ENCODE measurements at places on chromosomes 6 and 20. TPM values are rescaled to one million over a fixed set of nuclear protein-coding genes. Genes with fewer than 3 reads are reported as not detected.

DNA sequence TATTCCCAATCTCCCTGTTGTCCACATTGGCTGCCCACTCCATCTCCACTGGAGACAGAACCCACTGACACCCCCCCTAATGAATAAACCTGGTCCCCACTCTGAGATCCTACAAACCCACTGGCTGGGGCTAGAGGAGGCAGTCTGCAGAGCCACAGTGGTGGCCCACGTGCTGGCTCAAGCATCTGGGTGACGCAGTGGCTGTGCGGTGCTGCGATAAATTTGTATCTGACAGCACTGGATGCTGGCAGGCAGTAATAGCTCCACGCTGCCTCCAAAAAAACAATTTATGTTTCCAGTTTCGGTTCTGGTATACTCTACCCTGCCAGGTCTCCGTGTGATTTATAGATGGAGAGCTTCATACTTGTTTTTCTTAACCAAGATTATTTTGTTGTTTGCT is 87.1 kb upstream of the SYNDIG1 start:
- DNase-seq = no peak
- H3K27ac ChIP-seq = no peak overlapping the region
- H3K27me3 ChIP-seq = peaks cover 7% of the 10 kb centered on the region
- H3K4me3 ChIP-seq = no peak overlapping the region
- H3K4me1 ChIP-seq = peaks cover 11% of the 10 kb centered on the region
- no peaks in the 10 kb centered on the region for H3K36me3 ChIP-seq

DNA sequence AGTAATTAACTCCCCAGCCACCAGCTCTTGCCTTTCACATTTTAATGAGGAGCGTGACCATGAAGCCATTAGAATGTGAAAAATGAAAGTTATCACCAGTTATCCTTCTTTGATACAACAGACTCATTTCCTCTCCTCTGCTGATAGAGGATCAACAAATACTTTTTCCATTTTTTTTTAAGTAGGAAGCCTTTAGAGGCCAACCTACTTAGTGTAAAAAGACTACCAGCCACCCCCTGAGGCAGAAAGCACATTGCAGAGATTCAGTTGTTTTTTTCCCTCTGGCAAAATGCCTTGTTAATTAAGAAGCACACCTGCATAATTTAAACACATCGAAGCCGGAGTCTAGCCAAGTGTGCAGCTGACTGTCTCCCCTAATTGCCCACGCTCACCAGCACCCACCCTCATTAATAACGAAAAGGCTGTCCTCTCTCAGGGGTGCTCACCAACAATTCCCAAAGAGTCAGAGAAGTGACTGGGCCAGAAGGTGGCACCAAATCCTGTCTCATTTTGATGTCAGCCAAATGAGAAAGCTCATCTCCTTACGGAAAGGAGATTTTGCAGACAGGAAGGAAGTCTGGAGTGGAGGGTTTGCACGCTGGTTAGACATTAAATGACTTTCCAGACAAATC is 60.9 kb upstream of the MC3R start:
- no peak overlapping the region for H3K27ac ChIP-seq
- no peak overlapping the region for H3K4me3 ChIP-seq
- no peaks in the 10 kb centered on the region for H3K27me3 ChIP-seq
- H3K4me1 ChIP-seq = no peaks in the 10 kb centered on the region
- H3K36me3 ChIP-seq = no peaks in the 10 kb centered on the region
- DNase-seq = no peak

- DNase-seq = no peak
- no peaks in the 10 kb centered on the region for H3K27me3 ChIP-seq
- H3K27ac ChIP-seq = peak overlapping the region; percentile 90
- peaks cover 6% of the 10 kb centered on the region for H3K4me1 ChIP-seq
- no peaks in the 10 kb centered on the region for H3K36me3 ChIP-seq
- H3K4me3 ChIP-seq = peak overlapping the region; percentile 81
These were observed 659 bp downstream of the CEP85L start for GRCh38 chr6:118650582-118651281.

DNA sequence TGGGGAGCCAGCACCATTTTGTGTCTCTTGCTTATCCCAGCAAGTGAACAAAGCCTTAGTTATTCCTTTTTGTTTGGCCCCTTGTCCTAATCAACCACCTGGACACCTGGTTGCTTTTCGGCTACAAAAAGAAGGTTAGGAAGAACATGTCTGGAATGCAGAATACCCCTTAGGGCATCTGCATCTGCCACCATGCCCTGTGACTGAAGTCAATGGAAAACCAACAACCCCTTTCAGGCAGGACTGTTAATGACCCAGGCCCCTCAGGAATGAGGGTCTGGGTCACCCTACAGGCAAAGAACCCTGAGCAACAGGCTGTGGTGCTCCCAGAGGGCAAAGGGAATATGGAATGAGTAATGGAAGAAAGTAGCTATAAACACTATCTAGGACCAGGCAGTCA is 78.5 kb downstream of the PDE10A start:
- no peaks in the 10 kb centered on the region for H3K4me1 ChIP-seq
- H3K27me3 ChIP-seq = no peaks in the 10 kb centered on the region
- H3K36me3 ChIP-seq = no peaks in the 10 kb centered on the region
- DNase-seq = no peak
- H3K27ac ChIP-seq = no peak overlapping the region
- H3K4me3 ChIP-seq = no peak overlapping the region

- H3K27ac ChIP-seq = no peak overlapping the region
- no peaks in the 10 kb centered on the region for H3K36me3 ChIP-seq
- no peak overlapping the region for H3K4me3 ChIP-seq
These were observed 125.1 kb upstream of the NXT1 start for GRCh38 chr20:23225407-23226060.

DNA sequence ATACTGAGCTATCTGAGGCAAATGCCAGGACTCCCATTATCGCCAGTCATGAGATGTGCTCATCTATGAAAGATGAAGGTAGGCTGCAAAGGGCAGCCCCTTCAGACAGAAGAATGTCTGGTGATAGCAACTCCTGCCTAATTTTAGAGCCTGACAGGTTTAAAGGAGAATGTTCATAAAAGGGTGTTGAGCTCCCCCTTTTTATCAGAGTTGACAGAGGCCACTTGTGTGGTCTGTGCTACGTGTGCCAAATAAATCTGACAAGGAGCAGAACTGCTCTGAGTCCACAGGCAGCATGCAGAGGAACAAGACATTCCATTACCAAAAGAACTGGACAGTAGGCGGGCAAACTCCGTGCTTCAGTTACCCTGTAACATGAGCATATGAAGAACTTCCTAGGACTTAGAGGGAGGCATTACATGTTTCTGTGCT is 101.8 kb downstream of the PREP start:
- peaks cover 3% of the 10 kb centered on the region for H3K36me3 ChIP-seq
- no peak overlapping the region for H3K27ac ChIP-seq
- H3K4me3 ChIP-seq = no peak overlapping the region
- no peaks in the 10 kb centered on the region for H3K27me3 ChIP-seq

GRCh38 chr6:121867095-121867494 is 431.6 kb downstream of the GJA1 start:
- H3K27ac ChIP-seq = no peak overlapping the region
- no peaks in the 10 kb centered on the region for H3K27me3 ChIP-seq
- H3K4me3 ChIP-seq = no peak overlapping the region

- H3K27ac ChIP-seq = peak overlapping the region; percentile 91
- H3K27me3 ChIP-seq = no peaks in the 10 kb centered on the region
- H3K4me3 ChIP-seq = peak overlapping the region; percentile 62
- DNase-seq = no peak
These were observed 155.5 kb downstream of the BCAS1 start for GRCh38 chr20:53914781-53915445.

DNA sequence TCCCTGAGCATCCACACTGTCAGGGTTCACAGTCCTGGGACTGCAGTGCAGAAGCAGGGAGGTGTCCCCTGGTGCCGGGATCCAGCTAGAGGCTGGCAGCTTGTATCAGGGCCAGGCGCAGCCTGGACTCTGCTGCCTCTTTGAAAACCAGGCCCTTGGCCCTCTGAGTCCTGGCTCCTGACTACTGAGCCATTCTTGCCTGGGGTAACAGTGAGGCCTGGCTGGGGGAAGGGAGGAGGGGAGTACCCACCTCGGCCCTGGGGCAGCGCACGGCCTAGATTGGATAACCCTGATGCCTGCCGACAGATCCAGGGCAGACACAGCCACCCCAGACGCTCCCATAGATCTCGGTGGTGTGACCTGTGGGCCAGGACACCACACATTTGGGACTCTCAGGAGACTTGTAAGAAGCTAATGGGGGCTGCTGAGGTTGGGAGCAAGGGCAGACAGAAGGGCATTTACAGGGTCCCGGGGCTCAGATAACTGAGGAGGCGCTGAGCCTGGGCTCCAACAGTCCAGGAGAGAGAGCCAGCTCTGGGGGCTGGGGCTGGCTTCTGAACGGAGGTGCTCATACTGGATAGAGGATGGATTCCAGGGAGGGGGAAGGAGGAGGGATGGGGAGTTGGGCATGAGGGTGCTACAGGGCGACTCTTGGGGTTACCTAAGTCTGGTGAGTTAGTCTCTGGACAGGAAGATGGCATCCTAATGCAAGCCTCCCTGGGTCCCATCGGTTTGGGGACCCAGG is 30.5 kb downstream of the SPDEF start:
- no peaks in the 10 kb centered on the region for H3K4me1 ChIP-seq
- no peak overlapping the region for H3K4me3 ChIP-seq
- H3K27ac ChIP-seq = no peak overlapping the region
- H3K36me3 ChIP-seq = no peaks in the 10 kb centered on the region

- DNase-seq = peak; percentile 63
- peaks cover 11% of the 10 kb centered on the region for H3K36me3 ChIP-seq
- H3K4me1 ChIP-seq = peaks cover 12% of the 10 kb centered on the region
These were observed 21.6 kb upstream of the CALHM6 start for GRCh38 chr6:116439522-116440051.

DNA sequence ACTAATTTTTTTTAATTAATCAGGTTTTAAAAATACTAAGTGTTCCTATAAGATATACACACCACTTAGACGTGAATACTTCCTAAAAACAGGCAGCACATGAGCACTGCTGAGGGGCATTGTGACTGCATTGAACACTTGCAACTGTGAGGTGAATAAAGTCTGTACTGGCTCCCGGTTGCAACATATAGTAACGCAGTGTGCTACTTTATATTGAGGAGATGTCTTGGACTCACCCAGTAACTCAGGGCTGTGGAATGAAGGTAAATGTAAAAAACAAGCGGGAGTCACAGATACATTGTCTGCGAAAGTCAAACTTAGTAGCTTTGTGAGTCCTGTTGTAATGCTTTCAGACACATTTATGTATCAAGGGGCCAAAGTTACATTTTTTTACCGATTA is 17.0 kb upstream of the HLA-A start:
- DNase-seq = no peak
- H3K36me3 ChIP-seq = no peaks in the 10 kb centered on the region
- H3K27me3 ChIP-seq = peaks cover 3% of the 10 kb centered on the region
- H3K4me3 ChIP-seq = no peak overlapping the region
- H3K4me1 ChIP-seq = no peaks in the 10 kb centered on the region

DNA sequence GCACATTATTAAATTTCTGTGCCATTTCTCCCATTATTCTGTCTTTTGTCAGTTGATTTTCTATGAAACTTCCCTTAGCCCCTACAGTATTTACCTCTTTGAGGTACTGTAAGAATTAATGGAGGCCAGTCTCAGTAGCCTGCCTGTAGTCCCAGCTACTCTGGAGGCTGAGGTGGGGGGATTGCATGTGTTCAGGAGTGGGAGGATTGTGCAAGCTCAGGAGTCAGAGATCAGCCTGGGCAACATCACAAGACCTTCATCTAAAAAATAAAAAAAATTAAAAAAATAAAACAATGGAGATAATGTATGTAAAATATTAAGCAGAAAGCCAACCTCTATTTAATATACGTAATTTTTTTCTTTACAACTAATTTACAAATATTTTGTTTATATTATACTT is 77.8 kb downstream of the OR2B2 start:
- no peak for DNase-seq
- no peak overlapping the region for H3K27ac ChIP-seq
- no peaks in the 10 kb centered on the region for H3K27me3 ChIP-seq

DNA sequence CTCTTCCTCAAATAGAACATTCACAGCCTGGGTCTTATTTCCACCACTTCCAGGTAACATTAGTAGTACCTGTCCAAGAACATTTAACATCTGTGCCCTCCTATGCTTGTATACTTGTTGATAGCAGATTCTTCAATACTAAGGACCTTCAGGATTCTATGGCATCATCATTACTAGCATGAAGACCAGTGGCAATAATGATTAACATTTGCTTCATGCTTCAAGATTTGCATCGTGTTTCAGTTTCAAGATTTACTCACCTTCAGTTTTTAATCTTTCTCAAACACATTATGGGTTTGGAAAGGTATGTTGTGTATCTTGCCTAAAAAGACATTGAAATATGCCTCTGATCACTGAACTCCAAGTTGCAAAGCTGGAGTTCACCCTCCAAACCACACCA is 412.8 kb upstream of the NRSN1 start:
- no peaks in the 10 kb centered on the region for H3K36me3 ChIP-seq
- no peaks in the 10 kb centered on the region for H3K4me1 ChIP-seq

DNA sequence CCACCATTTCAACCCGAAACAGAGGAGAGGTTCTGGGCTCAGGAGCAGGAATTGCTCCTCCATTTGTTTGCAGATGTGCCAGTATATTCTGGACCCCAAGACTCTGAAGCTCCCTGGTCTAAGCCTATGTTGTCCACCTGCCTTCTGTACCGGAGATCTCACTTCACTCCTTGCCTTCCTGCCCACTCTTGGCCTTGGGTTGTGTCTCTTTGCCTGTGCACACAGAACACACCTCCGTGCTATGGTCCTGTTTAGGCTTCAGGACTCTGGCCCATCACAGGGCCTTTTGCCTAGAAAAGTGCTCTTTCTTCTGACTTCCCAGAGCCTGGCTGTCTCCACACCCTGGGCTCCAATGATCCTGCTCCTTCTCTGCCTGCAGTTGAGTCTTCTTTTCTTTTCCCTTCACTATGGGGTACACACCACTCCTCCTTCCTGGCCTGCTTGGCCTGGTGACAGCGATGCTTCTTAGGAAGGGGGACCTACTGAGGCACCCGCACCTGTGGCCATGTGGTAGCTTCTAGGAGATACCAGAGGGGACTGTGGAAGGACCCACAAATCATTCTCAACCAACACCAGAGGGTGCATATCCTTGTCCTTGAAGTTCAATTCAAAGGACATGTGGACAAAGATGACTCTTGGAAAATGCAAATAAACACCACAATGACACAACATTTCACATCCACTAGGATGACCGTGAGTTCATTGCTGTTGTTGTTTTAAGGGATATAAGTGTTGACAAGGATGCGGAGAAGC is 75.1 kb downstream of the FOXA2 start:
- H3K27ac ChIP-seq = no peak overlapping the region
- H3K27me3 ChIP-seq = no peaks in the 10 kb centered on the region
- H3K36me3 ChIP-seq = no peaks in the 10 kb centered on the region
- no peak for DNase-seq

GRCh38 chr6:42963855-42964605 is 3.5 kb downstream of the GNMT start:
- peaks cover 3% of the 10 kb centered on the region for H3K27me3 ChIP-seq
- H3K27ac ChIP-seq = no peak overlapping the region
- no peaks in the 10 kb centered on the region for H3K36me3 ChIP-seq
- no peak for DNase-seq

Gene C20orf202
- not detected for total RNA-seq

Gene SLC22A7
- total RNA-seq = not detected

Gene MED20
- 27.1 TPM for total RNA-seq

Gene GGTLC1
- total RNA-seq = not detected

Gene TGM2
- total RNA-seq = 98.9 TPM

Data from astrocyte (in vitro differentiated cells and primary cell).